GM23338 (cell line): ENCODE measurements at places on chromosomes 12 and 14. TPM values are rescaled to one million over a fixed set of nuclear protein-coding genes. Genes with fewer than 3 reads are reported as not detected.

The NFATC4 gene
- total RNA-seq = 20.7 and 26.6 TPM in 2 replicates

The PIWIL1 gene
- not detected in 2 replicates for total RNA-seq

The LTBP2 gene
- 0.49 and 2.1 TPM in 2 replicates for total RNA-seq

The SMIM41 gene
- total RNA-seq = 0.12 and 0.66 TPM in 2 replicates

The CAPS2 gene
- 4.1 and 7.4 TPM in 2 replicates for total RNA-seq

The CLEC2D gene
- 3.8 and 7.1 TPM in 2 replicates for total RNA-seq

The KCNC2 gene
- 0.10 TPM in 1 of 2 replicates, not detected in the other for total RNA-seq

The CCDC177 gene
- 0.66 and 1.7 TPM in 2 replicates for total RNA-seq

The FOXM1 gene
- total RNA-seq = 73.4 and 98.1 TPM in 2 replicates

The CFAP251 gene
- total RNA-seq = 1.6 and 2.5 TPM in 2 replicates

- DNase-seq = no peak
- H3K4me3 ChIP-seq = no peak overlapping the region
- H3K36me3 ChIP-seq = peaks cover 4% of the 10 kb centered on the region; the same call in 1 of the 2 replicates
Measured at GRCh38 chr12:22657538-22657937, 32.6 kb downstream of the ETNK1 start.

GRCh38 chr12:76143343-76144244, 59.1 kb upstream of the NAP1L1 start:
- H3K36me3 ChIP-seq = no peaks in the 10 kb centered on the region
- no peak for DNase-seq
- no peak overlapping the region for H3K4me3 ChIP-seq
- H3K27me3 ChIP-seq = no peaks in the 10 kb centered on the region

DNA sequence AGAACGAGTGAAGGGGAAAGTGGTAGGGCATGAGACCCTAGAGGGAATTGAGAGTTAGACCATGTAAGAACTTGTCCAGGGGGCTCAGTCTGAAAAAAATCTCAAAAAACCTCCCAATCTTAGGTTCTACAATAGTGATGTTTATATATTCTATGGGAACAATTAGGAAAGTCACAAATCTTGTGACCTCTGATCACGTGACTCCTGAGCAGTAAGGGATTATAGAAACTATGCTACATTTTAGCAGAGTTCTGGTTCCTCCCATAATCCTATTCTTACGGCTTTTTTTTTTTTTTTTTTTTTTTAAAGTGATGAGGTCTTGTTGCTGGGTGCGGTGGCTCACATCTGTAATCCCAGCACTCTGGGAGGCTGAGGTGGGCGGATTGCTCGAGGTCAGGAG, 5.8 kb downstream of the ADCK1 start:
- H3K4me1 ChIP-seq = peaks cover 8% of the 10 kb centered on the region
- no peak overlapping the region for H3K27ac ChIP-seq
- no peak for DNase-seq
- no peak overlapping the region for H3K4me3 ChIP-seq

DNA sequence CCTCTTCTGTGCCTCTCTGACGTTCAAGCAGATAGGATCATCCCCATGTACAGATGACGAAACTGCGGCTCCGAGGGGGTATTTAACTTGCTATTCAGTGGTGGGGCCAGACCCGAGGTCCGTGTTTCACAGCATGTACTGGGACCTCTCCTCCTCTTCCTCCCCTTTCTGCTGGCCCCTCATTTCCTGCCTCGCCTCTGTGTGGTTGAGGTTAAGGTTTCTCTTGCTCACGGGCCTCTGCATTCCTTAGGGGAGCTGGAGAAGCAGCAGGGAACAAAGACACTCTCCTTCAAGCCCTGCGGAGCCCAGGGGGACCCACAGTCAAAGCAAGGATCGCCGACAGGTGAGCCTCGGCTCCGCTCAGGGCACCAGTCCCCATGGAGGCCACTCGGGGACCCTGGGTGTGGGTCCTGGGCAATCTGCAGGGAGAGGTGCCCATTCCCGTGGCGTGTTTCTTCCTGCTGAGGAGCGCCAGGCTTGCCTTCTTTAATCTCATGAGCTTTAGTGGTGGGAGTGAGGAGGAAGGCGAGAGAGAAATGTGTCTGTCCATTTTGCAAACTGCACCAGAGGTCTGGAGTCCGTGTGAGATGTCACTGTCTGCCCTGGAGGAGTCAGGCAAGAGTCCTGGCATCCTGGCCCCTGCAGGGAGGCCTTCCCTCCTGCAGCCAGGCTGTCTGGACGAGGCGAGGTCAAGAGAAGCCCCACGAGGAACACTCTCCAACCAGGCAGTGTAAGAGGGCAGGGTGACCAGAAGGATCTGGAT, 45.0 kb downstream of the SLC6A12 start:
- H3K27me3 ChIP-seq = no peaks in the 10 kb centered on the region
- no peaks in the 10 kb centered on the region for H3K36me3 ChIP-seq
- 0 out of 2 replicates have a peak overlapping the region, but pooled peaks have one; percentile 17 for H3K4me3 ChIP-seq
- peaks cover 14% of the 10 kb centered on the region; the same call in 1 of the 2 replicates for H3K4me1 ChIP-seq
- no peak overlapping the region for H3K27ac ChIP-seq
- DNase-seq = peak; percentile 55

DNA sequence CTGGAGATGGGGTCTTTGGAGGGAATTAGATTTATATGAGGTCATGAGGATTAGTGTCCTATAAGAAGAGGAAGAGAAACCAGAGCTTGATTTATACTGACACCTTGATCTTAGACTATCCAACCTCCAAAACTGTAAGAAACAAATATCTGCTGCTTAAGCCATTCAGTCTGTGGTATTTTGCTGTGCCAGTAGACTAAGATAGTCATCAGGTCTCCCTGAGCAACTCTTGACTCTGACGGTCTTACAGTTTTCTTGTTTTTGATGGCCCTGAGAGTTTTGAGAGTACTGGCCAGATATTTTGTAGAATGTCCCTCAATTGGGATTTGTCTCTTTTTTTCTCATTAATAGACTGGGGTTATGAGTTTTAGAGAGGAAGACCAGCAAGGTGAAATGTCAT, 51.7 kb downstream of the TSHR start:
- H3K4me1 ChIP-seq = no peaks in the 10 kb centered on the region
- no peaks in the 10 kb centered on the region for H3K36me3 ChIP-seq
- no peak overlapping the region for H3K4me3 ChIP-seq
- no peak for DNase-seq
- H3K27ac ChIP-seq = no peak overlapping the region
- H3K27me3 ChIP-seq = no peaks in the 10 kb centered on the region

GRCh38 chr12:76726626-76727025, 37.3 kb upstream of the ZDHHC17 start:
- no peak overlapping the region for H3K4me3 ChIP-seq
- H3K4me1 ChIP-seq = no peaks in the 10 kb centered on the region
- no peak overlapping the region for H3K27ac ChIP-seq

DNA sequence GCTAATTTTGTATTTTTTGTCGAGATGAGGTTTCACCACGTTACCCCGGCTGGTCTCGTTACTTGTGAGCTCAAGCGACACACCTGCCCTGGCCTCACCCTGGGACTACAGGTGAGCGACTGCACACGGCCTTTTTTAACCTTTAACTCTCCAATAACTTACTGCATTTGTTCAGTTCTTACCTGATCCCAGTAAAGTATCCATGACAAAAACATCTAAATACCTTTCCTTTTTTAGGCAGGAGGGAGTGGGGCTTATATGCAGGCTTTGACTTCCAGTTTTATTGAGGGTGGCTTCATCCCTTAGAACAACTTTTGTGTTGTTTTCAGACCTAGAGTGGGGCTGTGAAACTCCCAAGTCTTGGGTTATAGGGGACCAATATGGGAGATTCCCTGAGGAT, 68.3 kb downstream of the DENND5B start:
- peak overlapping the region; percentile 51 for H3K27ac ChIP-seq
- peaks cover 66% of the 10 kb centered on the region for H3K4me1 ChIP-seq
- no peaks in the 10 kb centered on the region for H3K27me3 ChIP-seq
- H3K36me3 ChIP-seq = no peaks in the 10 kb centered on the region
- peak; percentile 47 for DNase-seq

DNA sequence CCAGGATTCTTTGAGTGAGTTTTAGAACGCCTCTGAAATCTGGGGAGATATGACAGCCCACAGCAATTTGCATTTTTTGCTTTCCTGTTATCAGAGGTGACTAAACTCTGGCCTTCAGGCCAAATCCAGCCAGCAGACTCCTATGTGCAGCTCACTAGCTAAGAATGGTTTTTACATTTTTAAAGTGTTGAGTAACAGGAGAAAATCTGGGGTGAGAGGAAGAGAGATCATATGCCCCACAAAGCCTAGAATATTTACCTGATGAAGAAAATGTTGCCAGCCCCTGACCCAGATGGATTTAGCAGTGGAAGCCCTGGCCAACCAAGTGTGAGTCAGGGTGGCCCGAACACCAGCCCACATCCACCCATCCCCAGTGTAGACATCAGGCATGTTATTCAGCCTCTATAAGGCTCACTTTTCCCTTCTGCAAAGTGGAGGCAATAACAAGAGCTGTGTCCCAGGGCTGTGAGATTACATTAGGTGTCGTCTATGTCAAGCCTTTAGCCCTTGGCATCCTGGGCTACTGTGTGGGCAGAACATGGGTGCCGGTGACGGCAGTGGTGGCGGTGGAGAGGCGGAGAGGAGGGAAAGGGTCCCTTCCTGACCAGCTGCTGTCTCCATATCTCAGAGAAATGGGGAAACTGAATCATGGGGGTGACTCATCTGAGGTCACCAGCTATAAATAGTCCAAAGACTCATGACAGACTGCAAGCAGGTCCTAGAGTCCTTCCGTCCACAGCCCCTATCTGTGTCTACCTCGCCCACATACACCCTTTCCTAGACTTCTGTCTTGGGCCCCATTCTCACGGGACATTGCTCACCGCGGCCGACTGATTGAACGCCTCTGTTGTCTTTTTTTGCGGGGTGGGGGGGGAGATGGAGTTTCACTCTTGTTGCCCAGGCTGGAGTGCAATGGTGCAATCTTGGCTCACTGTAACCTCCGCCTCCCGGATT, 32.6 kb upstream of the CD9 start:
- H3K4me3 ChIP-seq = no peak overlapping the region
- no peak for DNase-seq
- H3K4me1 ChIP-seq = no peaks in the 10 kb centered on the region
- H3K27me3 ChIP-seq = no peaks in the 10 kb centered on the region

- H3K36me3 ChIP-seq = no peaks in the 10 kb centered on the region; the same call in 1 of the 2 replicates
- no peak for DNase-seq
- H3K4me3 ChIP-seq = no peak overlapping the region
- no peak overlapping the region for H3K27ac ChIP-seq
- H3K4me1 ChIP-seq = no peaks in the 10 kb centered on the region
Measured at GRCh38 chr14:31787377-31787776, 226.2 kb downstream of the NUBPL start.

GRCh38 chr14:68911594-68912227, 67.4 kb downstream of the ACTN1 start:
- no peaks in the 10 kb centered on the region for H3K27me3 ChIP-seq
- no peak overlapping the region for H3K4me3 ChIP-seq
- 0 out of 2 replicates have a peak, but pooled peaks cover 7% of the 10 kb centered on the region for H3K36me3 ChIP-seq
- H3K27ac ChIP-seq = peak overlapping the region; percentile 63; the same call in 1 of the 2 replicates
- DNase-seq = peak; percentile 97
- no peaks in the 10 kb centered on the region for H3K4me1 ChIP-seq

GRCh38 chr14:94677747-94678146, 65.6 kb downstream of the SERPINA3 start:
- no peak for DNase-seq
- no peaks in the 10 kb centered on the region for H3K36me3 ChIP-seq
- no peak overlapping the region for H3K27ac ChIP-seq
- no peak overlapping the region for H3K4me3 ChIP-seq
- no peaks in the 10 kb centered on the region for H3K27me3 ChIP-seq
- H3K4me1 ChIP-seq = no peaks in the 10 kb centered on the region

DNA sequence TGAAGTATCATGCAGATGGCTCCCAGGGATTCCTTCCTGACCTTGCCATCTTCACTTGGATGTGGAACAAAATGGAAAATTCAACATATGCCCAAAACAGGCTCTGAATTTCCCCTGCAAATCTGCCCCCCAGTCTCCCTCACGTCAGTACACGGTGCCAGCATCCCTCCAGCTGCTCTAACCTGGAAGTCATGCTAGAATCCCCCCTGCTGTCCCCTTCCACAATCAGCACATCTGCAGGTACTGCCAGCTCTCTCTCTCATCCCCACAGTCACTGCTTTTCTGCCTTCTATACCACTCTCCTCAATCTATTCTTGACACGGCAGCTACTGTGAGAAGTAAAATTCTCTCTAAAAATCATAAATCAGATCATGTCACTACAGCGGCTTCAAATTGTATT, 21.6 kb downstream of the GALNT6 start:
- peaks cover 12% of the 10 kb centered on the region; the same call in 1 of the 2 replicates for H3K4me1 ChIP-seq
- no peak overlapping the region for H3K27ac ChIP-seq
- no peak overlapping the region for H3K4me3 ChIP-seq
- no peaks in the 10 kb centered on the region for H3K27me3 ChIP-seq
- no peaks in the 10 kb centered on the region; the same call in 1 of the 2 replicates for H3K36me3 ChIP-seq

DNA sequence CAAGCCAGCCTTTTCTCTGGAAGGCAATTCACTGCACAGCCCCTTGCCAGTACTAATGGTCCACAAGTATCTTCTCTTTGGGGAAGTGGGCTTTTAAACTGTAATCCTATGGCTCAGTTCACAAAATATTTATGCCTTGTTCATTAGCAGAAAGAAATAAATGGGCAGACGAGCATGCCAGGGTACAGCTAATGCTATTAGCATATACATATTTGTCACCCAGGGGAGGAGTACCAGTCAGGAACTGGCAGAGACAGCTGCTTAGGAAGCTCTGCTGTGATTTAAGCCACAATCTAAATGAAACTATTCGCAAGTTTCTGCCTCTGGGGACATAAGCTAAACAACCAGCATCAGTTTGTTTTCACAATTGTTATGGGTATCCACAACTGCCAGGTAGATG, 113.4 kb upstream of the CCDC198 start:
- H3K4me1 ChIP-seq = 0 out of 2 replicates have a peak, but pooled peaks cover 3% of the 10 kb centered on the region
- H3K36me3 ChIP-seq = no peaks in the 10 kb centered on the region
- no peaks in the 10 kb centered on the region for H3K27me3 ChIP-seq
- H3K4me3 ChIP-seq = no peak overlapping the region

DNA sequence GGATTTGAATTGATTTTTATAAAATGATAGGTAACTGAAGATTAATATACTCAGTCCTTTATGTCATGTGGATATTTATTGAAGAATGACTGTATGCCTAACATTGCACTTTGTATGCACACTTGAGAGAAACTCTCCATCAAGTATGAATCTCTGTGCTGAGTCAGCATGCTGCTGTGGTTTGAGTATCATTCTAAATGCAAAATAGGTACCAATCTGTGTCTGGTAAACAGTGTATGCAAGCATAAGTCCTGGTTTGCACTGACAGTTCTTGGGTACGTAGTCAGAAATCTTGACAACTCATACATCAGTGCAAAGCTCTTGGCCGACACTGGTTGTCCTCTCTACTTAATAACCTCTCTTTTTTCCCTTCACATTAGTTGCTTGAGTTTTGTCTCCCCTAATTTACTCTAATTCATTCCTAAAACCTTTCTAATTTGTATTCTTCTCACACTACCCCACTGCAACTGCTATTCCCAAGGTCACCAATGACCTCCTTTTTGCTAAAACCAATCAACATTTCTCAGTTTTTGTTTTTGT, 21.8 kb downstream of the MGAT4C start:
- 0 out of 2 replicates have a peak, but pooled peaks cover 5% of the 10 kb centered on the region for H3K4me1 ChIP-seq
- no peak overlapping the region for H3K27ac ChIP-seq
- H3K27me3 ChIP-seq = no peaks in the 10 kb centered on the region
- no peaks in the 10 kb centered on the region for H3K36me3 ChIP-seq
